Astrocyte (in vitro differentiated cells and primary cell): ENCODE measurements at places on chromosomes 1 and 21. TPM values are rescaled to one million over a fixed set of nuclear protein-coding genes. Genes with fewer than 3 reads are reported as not detected.

DNA sequence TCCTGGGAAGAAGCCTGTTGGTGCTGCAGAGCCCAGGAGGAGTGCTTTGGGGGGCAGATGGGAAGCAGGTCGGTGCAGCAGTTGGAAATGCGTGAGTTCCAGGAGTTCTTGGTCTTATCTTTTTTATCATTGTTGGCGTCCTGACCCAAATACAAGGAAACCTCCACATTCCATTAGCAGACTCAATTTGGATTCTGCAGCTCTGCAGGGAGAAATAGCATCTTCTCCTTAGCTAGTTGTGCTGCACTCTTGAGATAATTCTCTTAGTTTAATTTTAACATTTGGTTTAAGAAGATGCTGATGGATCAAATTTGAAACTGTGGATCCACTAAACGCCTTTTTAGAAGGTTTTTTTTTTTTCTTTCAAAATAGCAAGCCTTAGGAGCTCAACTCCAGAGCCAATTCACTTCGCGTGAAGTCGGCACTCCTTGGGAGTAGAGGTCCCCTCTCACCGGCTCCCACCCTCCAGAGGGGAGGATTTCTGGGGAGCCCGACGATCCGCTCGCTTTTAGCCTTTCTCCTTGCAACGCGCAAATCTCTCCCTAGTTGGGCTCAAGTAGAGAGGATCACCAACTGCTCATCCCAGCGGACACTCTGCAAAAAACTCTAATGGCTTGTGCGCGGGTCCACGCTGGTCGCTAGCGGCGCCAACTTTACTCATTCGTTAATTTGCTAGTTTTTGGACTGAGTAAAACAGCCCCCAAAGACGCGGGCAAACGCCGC is 1.3 kb downstream of the PLD5 start:
- DNase-seq = no peak

DNA sequence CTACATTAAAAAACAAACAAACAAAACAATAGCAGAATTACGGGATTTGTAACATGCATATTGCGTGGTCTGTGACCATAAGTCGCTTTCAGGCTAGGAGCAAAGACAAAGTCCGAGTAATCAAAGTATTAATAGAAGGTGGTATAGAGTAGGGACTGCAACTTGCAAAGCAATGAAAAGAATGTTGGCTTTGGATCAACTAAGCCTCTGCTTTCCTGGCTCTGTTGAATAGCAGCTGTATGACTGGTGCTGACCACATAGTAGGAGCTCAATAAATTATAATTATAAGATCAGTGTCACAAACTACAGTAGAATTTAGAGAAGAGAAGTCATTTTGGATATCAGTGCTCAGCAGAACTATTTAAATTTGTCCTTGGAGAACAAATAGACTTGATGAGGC is 586.4 kb downstream of the DPYD start:
- peak; percentile 98 for DNase-seq

- DNase-seq = no peak
Measured at GRCh38 chr1:33886496-33886895, 22.6 kb downstream of the HMGB4 start.

- DNase-seq = no peak
Measured at GRCh38 chr21:34280389-34280795, 83.4 kb upstream of the KCNE2 start.

DNA sequence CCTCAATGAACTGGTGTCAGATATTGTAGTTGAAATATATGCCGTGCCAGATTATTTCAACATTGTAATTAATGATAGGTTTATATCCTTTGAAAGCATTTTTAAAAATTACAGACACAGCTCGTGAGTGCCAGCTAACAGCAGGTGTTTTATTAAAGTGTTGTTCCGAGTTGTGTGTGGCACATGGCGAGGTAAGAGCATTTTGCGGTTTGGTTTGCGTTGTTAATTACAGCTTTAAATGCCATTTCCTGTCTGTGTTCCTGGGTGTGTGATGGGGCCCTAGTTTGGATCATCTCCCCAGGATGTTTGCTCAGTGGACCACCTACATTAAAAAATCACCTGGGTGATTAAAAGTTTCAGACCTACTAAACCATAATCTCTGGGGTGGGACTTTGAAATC is 97.4 kb downstream of the PRDM2 start:
- no peak for DNase-seq

Gene QSOX1
- 156 and 184 TPM in 2 replicates for total RNA-seq

GRCh38 chr1:15304708-15305467 is 57.9 kb downstream of the FHAD1 start:
- DNase-seq = no peak

Gene KPRP
- total RNA-seq = not detected in 2 replicates
